ENCODE measurements at places on chromosomes 12 and 14.

GRCh38 chr12:52285172-52285745, 6.1 kb downstream of the KRT81 start:
- DNase-seq: no peak

DNA sequence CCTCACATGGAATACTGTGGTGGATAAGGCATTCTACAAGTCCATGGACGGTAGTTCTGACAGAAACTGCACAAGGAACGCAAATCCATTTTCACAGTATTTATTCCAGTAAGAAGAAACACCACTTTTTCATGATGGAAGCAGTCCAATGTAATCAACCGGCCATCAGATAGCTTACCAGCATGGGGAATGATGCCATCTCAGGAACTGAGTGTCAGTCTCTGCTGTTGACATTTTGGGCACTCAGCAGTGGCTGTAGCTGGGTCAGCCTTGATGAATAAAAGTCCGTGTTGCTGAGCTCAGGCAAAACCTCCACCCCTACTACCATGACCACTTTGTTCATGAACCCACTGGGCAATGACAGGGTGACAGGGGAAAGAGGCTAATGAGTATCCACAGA, 103.4 kb downstream of the PLCZ1 start:
- no peak for DNase-seq

DNA sequence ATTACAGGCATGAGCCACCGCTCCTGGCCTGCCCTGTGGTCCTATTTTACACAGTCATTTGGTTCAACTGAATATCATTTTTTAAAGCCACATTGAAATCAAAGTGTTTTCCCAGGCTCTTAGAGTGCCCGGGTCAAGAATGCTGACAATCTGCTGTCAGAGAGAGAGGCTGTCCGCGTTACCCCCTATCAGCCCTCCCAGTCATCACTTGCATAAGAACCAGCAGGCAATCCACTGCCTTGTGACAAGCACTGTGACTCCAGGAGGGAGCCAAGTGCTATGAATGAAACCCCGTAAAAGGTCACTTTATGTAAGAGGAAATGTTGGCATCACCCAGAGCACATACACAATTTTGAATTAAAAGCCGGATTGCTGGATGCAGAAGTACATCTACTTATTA, 13.5 kb downstream of the PHLDA1 start:
- DNase-seq: no peak

DNA sequence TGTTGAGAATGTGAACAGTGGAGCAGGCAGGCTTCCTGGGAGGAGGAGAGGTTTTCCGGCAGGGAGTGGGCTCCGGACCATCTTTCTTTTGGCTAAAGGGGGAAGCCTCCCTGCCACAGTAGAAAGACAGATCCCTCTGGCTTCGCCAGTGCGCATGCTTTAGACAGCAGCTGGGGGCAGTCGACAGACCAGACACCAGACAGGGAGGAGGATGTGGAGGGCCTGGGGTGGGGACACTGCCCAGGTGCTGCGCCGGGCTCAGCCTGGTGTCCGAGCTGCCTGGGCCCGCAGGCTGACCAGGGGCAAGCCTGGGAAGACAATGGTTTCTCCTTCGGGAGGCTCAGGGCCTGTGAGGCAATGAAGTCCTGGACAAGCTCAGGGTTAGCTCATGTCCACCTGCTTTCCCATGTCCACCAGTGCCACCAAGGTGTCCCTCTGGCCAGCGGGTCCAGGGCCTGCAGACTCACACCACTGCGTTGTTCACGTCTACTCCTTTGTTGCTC, 67.3 kb downstream of the PRIMA1 start:
- DNase-seq: no peak

- DNase-seq: peak; percentile 33
These were observed 731.9 kb downstream of the NRXN3 start for GRCh38 chr14:78902010-78902623.

DNA sequence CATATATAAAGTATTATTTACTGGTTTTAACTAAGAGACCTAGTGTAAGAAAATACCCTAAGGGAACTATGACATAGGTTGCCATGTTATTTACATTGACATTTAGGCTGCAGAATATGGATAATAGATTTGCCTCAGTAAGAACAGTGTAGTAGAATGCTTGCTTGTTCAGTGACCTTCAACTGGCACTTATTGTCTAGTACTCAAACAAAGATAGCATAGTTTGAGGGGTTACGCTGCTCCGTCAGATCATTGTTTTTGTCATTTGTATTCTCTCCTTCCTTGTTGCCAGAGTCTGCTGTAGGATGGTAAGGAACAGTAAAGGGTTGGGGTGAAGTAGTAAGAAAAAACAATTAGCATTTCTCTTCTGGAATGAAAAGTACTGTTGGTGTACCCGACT, 33.2 kb downstream of the TOGARAM1 start:
- no peak for DNase-seq

DNA sequence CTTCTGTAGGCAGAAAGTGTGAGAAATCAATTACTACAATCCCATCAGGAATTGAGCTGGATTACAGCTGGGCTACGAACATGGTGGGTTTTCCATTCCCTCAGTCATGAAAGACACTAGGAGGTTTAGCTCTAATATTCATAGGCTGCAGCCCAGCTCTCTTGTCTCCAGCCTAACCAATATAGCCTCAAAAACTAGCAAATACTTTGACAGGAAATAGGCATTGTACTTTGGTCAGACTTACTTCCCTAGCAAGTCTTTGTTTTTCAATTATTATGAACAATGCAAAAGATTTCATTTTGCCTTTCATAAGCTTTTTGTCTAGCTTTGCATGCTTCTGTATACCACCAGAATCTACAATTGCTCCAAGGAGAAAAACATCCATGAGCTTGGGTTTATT, 296.2 kb downstream of the GPHN start:
- no peak for DNase-seq

GRCh38 chr12:94731733-94732360, 81.5 kb upstream of the TMCC3 start:
- no peak for DNase-seq

DNA sequence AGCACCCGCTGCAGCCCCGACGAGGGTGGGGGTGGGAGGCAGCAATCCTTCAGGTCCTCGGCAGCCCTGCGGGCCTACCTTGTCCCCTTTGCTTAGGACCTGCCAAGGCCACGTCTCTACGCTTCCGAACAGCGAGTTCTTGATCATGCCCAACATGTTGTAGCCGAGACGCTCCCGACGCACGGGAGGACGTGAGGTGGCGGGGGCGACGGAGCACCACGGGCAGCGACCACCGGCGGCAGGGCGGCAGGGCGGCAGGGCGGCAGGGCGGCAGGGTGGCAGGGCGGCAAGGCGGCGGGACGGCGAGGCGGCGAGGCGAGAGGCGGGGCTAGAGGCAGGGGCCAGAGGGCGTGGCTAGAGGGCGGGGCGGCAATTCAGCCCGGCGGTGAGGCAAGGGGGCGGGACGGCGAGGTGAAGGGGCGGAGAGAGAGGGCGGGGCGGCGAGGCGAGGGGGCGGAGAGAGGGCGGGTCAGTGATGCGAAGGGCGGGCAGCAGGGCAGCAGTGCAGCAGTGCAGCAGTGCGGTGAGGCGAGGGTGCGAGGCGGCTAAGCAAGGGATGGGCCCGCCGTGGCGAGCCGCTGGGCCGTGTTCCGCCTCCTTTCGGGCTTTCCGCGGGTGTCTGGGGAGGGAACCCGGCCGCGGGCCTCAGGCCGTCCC, at the start of gene HEBP1:
Gene HEBP1, minus strand, starts transcription at position 307 of the 657 bp plus-strand sequence. Its CDS starts 151 bp downstream, at position 156.
- peak; percentile 82 for DNase-seq

DNA sequence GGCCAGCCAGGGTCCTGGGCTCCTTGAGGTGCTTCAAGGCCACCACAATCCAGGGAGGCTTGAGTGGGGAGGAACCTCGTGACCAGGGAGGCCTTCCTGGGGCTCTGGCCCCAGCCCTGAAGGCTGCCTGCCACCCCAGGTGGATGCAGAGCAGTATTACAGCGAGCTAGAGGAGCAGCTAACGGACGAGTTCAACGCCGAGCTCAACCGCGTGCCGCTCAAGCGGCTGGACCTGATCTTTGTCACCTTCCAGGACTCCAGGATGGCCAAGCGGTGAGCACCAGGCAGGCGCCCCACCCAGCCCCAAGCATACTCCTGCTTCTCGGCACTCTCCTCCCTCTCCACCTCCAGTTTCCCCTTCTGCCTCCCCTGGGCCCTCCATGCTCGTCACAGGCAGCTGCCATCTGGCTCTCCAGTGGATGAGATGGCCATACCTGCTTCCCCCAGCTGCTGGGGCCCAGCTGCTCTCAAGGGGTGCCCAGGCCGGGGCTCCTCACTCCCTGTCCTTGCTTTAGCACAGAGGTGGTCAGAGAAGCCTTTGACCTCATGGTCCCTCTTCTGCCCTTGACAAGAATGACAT, 30.6 kb downstream of the NGB start:
- no peak for DNase-seq

DNA sequence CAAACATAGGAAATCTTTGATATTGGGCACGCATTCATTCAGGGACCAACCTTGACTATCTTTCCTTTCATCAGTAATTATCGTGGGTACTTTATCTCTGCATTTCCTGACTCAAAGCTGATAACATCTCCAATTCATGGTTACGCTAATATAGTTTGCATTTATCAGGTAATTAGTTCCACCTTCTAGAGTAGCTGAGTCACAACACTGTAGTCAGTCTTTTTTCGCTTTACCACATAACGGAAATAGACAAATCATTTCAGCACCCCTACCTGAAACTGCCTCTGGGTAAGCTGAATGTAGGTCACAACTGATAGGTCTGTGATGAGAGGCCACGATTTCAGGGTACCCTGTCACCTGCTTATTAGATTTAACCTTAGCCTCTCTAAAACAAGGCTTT, 36.7 kb upstream of the IL22 start:
- DNase-seq: no peak

DNA sequence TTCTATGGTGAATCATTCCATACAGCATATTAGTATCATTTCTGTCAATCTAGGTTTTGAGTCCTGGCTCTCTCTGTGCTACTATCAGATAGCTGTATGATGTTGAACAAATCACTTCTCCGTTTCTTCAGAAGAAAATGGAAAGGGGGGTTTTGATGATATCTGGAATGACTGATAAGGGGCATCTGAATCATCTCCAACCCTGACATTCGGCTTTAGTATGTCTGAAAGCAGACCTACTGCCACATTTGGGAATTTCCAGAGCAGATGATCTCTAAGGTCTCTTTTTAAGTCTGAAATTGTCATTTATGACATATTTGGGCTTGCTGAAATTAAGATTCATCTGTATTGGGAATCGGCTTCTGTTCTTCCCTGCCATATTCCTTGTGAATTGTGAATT, 10.1 kb downstream of the MLF2 start:
- DNase-seq: no peak

GRCh38 chr12:66500091-66500490, 178.8 kb downstream of the GRIP1 start:
- DNase-seq: no peak

DNA sequence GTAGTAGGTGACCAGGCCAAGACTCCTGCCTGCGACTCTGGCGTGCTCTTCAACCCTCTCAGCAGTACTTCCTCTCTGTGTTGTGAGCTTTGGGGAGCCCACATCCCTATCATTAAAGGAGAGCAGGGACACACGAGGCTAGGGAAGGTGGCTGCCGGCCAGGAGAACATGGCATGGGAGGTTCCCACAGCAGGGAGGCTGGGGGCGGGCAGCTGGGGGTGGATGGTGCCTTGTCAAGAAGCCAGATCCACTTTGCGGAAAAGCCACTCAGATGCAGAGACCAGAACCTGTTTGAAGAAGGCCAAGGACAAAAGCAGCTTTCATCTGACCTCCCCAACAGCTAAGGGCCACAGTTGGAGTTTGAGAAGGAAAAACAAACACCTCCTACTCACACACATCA, 198.6 kb downstream of the BCL11B start:
- no peak for DNase-seq

DNA sequence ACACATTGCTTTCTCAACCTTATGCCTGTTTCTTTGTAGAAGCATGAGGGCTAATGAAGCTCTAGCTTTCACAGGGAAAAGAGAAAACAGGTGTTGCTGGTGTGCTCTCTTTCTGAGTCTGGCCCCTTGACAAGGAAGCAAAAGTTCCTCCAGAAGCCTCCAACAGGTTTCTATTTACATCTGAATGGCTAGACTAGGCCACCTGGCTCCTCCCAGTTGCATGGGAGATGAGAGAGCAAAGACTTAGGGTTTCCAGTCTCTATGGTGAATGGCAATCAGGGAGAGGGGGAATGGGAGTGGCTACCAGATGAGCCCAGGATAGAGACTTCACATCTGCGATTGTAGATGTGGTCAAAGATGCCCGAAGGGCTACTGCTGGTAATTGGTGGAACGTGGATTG, 138.1 kb upstream of the PLXNC1 start:
- DNase-seq: no peak

GRCh38 chr14:89625731-89626232, 208.7 kb upstream of the FOXN3 start:
- DNase-seq: no peak

DNA sequence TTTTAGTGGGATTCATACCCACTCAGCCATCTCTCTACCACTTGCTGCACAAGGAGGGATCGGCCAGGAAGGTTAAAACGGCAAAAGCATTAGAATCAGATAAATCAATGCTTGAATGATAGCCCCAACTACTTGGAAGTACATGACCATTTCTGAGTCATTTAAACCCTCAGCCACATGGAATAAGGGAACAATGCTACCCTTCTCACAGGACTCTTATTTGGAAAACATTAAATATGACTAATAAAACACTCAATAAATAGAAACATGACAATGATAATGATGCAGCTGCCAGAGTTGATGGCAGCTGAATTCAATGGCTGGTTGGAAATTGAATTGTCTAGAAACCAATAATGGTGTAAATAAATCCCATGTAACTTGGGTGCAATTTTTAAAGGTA, 165.4 kb downstream of the FLRT2 start:
- no peak for DNase-seq

- DNase-seq: no peak
These were observed 76.1 kb downstream of the TTC7B start for GRCh38 chr14:90740081-90740480.

DNA sequence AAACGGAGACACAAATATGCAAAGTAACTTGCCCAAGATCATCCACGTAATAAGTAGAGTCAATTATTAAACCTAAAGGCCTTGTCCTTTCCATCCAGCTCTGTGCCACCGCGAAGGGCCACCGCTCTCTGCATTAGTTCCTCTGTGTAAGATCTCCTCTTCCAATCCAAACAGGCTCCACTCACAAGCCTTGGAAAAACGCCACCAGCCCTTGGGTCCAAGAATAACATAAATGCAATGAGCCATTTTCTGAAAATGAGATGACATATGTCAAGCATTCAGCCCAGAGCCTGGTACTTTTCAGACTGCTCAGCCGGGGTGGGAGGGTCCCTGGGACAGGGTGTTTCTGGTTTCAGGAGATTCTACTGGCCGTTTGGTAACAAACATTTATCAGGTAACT, 30.0 kb downstream of the DGLUCY start:
- DNase-seq: no peak

DNA sequence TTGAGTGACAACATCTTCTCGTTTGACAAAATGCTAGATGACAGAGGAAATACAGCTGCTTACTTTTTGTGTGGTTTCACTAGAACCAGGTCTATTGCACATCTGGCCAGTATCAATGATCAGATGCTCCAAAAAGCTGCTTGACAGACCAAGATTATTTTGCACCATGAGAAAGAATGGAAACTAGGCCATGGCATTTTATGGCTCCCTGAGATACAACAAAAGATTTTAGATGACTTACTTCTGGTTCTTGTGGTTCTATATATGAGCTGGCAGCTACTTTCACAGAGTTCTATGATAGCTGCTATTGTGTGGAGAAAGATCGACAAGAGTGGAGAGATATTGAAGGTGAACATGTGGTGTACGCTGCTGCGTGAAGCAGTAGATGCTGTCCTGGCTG, 25.9 kb upstream of the PPFIBP1 start:
- no peak for DNase-seq

All from NCI-H1105 treated with DMSO at 0.1 percent for 48 hours (cell line).